ENCODE measurements at places on chromosomes 4 and X.

DNA sequence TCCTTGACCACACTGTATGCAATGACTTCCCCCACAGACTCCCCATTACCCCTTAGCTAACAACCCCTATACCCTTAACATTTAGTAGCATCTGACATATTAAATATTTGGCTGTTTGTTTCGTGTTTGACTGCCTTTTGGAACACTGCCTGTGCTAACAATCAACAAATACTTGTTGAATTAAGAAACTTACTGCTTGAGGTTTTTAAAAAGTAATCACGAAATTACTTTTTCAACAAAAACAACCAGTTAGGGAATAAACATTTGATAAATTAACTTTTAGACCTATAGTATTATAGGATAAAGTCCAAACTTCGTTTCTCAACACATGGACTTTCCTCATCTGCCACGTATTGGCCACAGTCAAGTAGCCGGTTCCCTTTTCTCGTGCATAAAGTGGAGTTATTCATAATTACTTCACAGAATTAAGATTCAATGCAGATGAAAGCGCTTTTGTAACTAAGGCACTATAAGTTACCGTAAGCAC lies 555 bp upstream of the ELMOD2 start:
- no peak for DNase-seq

- DNase-seq, result no peak
These were observed 219.3 kb upstream of the JADE1 start for GRCh38 chr4:128590034-128590740.

GRCh38 chr4:156294577-156294976 lies 340.9 kb upstream of the CTSO start:
- DNase-seq, result peak; percentile 33

GRCh38 chr4:76199664-76200211 lies 13.9 kb downstream of the SCARB2 start:
- no peak for DNase-seq

DNA sequence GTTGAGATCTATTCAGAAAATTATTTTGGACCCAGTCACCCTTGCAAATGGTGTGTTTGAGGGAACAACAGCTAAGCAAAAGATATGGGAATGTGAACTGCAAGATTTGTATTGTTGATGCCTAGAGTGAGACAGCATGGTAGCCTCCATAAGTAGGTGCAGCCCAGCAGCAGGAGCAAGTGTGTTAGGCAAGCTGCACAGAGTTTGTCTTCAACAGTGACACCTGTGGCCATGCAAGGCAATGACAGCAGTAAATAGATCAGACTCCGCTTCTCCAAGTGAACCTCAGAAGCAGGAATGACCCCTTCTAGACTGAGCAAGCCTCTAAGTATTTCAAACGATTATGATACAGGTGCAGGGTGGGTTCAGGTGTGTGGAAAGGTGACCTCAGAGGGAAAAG lies 133.4 kb upstream of the MSX1 start:
- no peak for DNase-seq

DNA sequence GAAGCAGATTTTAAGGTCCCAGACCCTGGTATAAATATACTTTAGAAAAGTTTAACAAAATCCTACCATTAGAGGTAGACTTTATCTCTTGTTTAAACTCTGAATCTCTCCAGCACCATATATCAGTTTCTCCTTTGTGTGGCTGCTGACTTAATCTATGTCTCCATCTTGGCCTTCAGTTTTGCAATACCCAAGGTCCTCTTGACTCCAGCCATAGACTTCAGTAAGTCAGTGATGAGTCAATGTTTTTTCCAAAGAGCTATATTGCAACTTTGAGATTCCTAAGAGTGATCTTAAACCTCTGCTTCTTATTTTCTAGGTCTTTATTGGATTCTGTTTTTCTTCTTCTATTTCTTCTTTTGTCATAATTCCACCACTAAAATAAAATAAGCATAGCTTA lies 50.8 kb upstream of the ADGRL3 start:
- peak; percentile 24 for DNase-seq

GRCh38 chr4:10151182-10151581 lies 34.6 kb upstream of the WDR1 start:
- DNase-seq, result no peak

DNA sequence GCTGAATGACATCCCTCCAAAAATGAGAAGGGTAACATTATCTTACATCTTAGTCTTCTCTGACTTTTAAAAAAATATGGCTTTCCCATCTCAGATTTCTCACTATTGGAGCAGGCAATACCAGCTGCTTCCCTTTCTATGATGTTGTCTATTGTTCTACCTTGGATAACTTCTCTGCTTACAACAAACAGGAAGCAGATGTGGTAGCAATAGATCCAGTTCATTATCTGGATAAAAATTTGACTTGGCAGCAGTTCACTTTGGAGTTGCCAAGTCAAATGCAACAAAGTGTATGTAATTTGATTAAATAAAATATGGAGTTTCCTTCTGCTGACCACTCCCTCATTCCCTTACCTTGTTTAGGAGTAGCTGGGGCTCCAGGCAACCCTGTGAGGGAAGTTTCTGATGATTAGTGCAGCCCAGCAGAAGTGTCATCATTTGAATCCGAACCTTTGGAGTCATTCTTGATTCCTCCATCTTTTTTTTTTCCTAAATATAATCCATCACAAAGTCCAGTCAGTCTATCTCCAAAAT lies 72.0 kb upstream of the GPRIN3 start:
- no peak for DNase-seq

- DNase-seq, result no peak
These were observed 105.0 kb downstream of the PTTG2 start for GRCh38 chr4:38065176-38065575.

GRCh38 chr4:113959539-113959937 lies 19.9 kb downstream of the ARSJ start:
- no peak for DNase-seq

DNA sequence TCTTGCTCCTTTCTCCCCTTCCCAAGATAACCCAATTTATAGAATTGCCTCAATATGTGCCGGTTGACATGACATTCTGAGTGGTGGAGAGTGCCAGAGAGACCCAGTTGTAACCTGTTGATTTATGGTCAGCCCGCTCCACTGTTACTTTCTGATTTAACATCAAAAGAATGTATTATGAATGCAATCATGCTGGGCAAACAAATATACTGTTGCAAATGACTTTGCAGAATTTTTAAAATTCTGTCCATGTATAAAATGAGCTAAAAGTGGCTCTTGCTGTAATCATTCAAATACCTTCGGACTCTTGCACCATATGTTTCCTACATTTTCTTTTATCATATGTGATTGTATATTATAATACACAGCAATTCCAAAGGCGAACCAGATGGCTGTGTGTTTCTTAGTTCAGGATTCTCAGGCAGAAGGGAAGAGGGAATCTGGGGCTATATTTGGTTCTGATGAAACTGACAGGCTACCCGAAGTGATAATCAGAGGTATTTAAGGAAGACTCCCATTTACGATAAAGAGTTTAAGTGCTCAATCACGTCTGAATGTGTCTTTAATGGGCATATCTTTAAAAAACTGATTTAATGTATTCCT lies 131.7 kb downstream of the CLCN4 start:
- DNase-seq, result no peak

DNA sequence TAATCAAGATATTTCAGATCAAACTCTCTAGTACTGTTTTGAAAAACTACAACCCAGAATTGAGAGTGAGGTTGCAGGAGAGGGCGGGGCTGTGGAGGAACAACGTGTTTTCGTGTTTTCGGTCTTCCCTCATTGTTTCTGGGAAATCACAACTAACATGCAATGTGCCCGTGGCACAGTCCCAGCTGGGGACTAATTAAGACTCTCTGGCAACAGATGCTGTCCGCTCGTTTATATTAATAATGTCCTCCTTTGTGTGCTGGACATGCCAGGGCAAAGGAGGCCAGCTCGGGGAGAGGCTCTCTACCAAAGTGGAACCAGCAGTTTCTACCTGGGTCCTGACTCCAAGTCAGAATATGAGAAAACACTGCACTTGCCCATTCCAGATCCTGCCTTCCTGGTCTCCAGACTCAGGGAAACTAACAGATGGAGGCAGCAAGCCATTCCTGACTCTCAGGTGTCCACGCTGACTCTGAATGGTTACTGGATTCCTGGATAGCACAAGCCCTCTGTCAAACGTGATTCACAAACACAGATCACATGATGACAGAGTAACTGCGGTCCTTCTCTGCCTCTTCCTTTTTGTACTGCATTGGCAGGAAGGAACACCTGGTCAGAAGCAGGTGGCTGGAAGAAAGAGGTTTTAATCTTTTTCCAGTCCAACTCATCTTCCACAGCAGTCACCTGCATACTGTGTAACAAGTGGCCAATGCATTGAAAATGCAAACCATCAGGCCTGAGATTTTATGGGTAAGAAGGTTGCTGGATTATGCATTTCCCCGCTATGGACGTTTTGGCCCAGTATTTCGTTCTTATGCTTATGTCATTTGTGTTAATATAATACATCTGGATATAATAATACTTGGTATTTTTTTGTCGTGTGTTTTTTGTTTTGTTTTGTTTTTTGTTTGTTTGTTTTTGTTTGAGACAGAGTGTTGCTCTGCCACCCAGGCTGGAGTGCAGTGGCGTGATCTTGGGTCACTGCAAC lies 65.0 kb downstream of the COQ2 start:
- peak; percentile 39 for DNase-seq

DNA sequence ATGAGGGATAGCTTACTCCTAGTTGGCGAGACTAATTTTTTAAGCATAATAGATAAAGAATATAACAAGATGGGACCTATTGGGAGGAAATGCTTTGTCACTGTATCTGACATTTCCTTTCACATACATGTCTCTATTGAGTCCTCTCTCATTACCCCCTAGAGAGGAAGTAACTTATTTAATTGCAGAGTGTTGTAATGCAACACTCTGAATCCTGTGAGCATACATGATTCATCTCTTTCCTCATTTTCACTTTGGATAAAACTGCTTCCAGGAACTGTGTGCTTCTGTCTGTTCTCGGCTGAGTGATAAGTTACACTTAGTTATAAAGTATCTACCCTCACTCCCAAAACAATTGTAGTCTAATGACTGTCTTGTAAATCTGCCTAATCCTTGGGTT lies 266.1 kb upstream of the ANXA10 start:
- DNase-seq, result no peak

GRCh38 chrX:155112171-155112570 lies 40.9 kb downstream of the BRCC3 start:
- DNase-seq, result peak; percentile 37

GRCh38 chrX:79147477-79147876 lies 3.0 kb downstream of the GPR174 start:
- DNase-seq, result no peak

GRCh38 chr4:4763822-4764557 lies 95.5 kb upstream of the MSX1 start:
- no peak for DNase-seq

DNA sequence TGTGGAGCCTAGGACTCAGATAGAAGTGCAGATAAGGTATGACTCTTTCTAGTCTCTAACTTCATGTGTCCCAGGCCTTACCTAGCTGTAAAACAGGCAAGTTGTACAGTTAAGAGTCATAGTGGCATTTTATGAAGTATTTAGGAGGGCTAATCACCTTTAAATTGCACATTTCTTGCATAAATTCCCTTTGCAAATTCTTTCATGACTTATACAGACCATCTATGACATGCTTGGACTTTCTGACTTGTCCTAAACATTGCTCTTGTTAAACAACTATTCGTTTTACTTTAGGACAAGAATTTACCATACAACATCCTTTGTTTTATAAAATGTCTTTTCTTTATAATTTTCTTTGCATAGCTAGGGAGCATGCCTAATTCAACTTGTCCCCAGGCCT lies 7.8 kb upstream of the RRAGB start:
- DNase-seq, result no peak

Data from epithelial cell of prostate (primary cell).